Activated CD4-positive, CD25-positive, alpha-beta regulatory T cell treated with anti-CD3 and anti-CD28 coated beads, Interleukin-2, amount 50 U/mL, for 16 hours (primary cell): ENCODE measurements at places on chromosomes 7 and 10.

DNA sequence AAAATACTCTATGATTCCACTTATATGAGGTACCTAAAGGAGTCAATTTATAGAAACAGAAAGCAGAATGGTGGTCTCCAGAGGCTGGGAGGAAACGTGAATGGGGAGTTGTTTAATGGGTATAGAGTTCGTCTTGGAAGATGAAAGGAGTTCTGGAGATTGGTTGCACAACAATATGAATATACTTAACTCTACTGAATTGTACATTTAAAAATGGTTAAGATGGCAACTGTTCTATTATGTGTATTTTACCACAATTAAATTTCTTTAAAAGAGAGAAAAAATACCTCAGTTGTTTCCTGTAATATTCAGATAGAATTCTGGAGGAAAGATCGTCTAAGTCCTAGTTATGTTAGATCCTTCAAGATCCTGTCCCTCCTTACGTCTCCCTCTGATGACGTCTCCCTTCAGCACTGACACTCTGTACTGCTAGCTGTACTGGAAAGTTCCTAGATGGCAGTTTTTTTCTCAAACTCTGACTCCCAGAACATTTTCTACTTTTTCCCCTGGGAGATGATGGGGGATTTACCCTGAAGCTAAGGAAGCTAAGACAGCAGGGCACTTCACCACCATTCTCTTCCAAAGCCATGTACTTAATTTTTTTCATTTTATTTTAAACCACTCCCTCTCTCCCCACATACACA is 53.2 kb upstream of the CAV2 start:
- DNase-seq = no peak

GRCh38 chr10:6130848-6131470 is 42.1 kb downstream of the RBM17 start:
- no peak for DNase-seq

DNA sequence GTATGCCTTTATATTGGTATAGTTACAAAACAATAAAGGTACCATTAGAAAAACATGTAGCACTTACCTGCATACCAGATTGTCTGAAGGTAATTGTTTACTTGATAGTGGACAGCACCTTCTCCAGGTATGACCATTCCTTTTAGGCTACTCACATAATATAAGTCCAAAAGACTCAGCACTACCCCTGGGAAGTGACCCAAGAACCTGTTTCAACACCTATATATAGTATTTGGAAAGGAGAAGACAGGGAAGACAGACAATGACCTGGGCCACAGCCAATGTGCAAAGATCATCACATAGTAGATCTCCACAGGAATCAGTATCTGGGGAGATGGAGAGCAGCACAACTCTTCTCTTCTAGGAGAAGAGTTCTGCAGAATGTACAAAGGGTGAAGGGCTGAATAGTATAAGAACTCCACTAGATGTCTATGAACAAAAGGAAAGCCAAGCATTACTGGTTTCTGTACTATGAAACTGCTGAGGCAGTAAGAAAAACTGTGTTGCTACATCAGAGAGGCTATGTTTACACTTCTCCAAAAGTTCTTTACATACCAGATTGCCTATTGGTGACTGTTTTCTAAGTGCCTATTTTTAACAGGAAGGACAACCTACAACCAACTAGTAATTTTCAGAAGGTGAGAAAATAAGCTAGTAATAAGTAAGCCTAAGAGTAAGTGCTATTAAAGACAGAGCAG is 159.2 kb downstream of the BTAF1 start:
- no peak for DNase-seq

GRCh38 chr10:100743626-100744135 is 1.7 kb upstream of the PAX2 start:
- no peak for DNase-seq

GRCh38 chr10:29827512-29827911 is 192.7 kb upstream of the SVIL start:
- no peak for DNase-seq

- no peak for DNase-seq
These were observed 37.0 kb downstream of the PFKP start for GRCh38 chr10:3104251-3104918.

DNA sequence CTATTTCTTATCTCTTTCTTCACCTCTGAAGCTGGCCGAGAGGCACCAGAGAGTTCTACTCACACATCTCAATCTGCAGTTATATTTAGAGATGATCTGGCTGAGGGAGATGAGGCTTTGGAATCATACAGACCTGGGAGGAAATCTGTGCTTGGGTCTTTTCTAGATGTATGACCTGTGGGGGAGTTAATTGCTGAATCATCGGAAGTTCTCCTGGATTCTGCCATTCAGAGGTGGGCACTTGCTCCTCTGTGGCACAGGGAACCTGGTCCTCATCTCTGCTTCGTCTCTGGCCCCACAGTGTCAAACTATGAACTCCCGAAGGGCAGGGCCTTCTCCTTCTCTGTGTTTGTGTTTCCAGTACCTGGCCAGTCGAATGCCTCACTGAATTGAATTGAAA is 52.5 kb downstream of the BLNK start:
- DNase-seq = no peak

DNA sequence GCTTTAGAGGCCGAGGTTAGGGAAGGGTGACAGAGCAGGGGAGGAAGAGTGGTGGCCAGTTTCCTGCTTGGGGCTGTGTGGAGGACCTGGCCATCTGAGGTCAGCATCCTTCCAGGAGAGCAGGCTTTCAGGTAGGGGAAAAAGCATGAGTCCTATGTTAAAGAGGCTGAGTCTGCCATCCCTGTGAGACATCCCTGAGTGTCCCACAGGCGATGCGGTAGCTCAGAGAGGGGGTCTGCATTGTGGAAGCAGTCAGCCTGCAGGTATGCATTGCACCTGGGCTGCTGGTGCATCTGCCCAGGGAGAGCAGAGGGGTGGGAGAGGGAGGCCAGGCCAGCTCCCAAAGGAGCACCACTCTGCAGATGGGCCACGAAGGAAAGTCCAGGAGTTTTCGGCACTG is 282.1 kb upstream of the ZNF32 start:
- DNase-seq = no peak

- DNase-seq = no peak
These were observed at the start of gene PRTFDC1 for GRCh38 chr10:24952143-24952706. Gene PRTFDC1 (minus strand): TSS chr10:24952606. CDS start chr10:24952575, 31 bp downstream.

DNA sequence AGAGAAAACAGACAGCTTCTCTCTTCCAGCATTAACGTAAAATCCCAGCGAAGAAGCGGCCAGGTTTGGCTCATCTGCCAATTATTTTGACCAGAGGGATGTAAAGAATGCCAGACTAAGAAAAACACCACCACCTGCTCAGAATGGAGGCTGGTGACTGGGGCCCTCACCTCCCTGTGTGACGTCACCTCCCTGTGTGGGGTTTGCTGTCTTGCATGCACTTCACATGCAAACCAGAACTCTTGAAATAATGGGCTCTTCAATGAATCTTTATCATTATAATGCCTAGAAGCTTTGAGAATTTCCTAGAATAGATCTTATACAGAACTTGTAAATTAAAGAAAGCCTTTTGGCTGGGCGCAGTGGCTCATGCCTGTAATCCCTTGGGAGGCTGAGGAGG is 101.8 kb upstream of the WAC start:
- DNase-seq = no peak

GRCh38 chr10:93475227-93475626 is 6.9 kb downstream of the MYOF start:
- DNase-seq = no peak

GRCh38 chr10:132306343-132306685 is 1.4 kb downstream of the STK32C start:
- no peak for DNase-seq

- no peak for DNase-seq
These were observed 178.1 kb downstream of the EVX1 start for GRCh38 chr7:27420702-27421101.

DNA sequence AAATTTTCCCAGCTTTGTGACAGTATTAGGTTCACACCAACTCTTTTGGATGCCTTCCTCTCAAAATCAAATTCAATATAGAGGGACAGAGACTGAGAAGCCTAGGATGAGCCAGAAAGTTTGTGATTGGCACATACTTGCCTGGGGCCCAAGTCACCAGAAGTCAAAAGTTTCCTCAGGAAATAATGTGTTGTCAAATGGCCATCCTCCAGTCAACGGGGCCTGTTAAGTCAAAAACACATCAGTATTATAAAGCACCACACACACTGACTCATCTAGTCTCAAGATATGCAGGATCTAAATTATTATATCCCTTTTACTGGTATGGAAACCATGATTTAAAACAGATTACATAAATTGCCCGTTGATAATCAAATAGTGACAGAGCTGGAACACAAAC is 158.1 kb downstream of the AHR start:
- DNase-seq = no peak

- DNase-seq = no peak
These were observed 240.2 kb downstream of the PRKG1 start for GRCh38 chr10:51314481-51314880.
